Liver (tissue), 10 donors: ENCODE measurements at places on chromosomes 1 and 21. TPM values are rescaled to one million over a fixed set of nuclear protein-coding genes. Genes with fewer than 3 reads are reported as not detected.

The OR2M3 gene
- not detected for total RNA-seq

DNA sequence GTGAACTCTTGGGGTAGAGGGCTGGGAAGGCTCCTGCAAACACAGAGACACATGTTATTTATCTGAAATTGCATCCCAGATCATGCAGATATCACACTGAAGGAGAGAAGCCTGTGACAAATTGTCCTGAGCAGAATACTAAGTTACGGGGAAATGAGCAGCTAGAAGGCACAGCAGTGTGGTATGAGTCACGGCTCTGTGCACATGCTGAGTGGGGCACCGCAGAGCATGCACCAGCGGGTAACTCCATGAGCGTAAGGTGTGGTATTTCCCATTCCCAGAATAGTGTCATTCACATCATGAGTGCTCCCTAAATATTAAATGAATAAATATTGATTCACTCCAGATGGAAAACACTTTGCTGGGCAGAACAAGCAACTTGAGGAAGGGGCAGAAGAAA lies 21.3 kb upstream of the FCRL2 start:
- DNase-seq: no peak
- H3K27me3 ChIP-seq: no peaks in the 10 kb centered on the region
- H3K27ac ChIP-seq: no peak overlapping the region
- H3K4me3 ChIP-seq: no peak overlapping the region
- H3K4me1 ChIP-seq: no peaks in the 10 kb centered on the region

GRCh38 chr1:222555992-222556615 lies 8.2 kb upstream of the HHIPL2 start:
- peaks cover 12% of the 10 kb centered on the region for H3K36me3 ChIP-seq
- H3K4me1 ChIP-seq: peaks cover 27% of the 10 kb centered on the region
- peak overlapping the region; percentile 62 for H3K27ac ChIP-seq
- H3K4me3 ChIP-seq: no peak overlapping the region
- peak; percentile 36 for DNase-seq
- H3K27me3 ChIP-seq: no peaks in the 10 kb centered on the region

The TNFRSF9 gene
- under 0.01 TPM for total RNA-seq

The CENPF gene
- 47.3 TPM for total RNA-seq

The ENAH gene
- 3.2 TPM for total RNA-seq

The AMY1A gene
- total RNA-seq: not detected

The WARS2 gene
- 14.5 TPM for total RNA-seq
